ENCODE measurements at places on chromosomes 16 and 17.

DNA sequence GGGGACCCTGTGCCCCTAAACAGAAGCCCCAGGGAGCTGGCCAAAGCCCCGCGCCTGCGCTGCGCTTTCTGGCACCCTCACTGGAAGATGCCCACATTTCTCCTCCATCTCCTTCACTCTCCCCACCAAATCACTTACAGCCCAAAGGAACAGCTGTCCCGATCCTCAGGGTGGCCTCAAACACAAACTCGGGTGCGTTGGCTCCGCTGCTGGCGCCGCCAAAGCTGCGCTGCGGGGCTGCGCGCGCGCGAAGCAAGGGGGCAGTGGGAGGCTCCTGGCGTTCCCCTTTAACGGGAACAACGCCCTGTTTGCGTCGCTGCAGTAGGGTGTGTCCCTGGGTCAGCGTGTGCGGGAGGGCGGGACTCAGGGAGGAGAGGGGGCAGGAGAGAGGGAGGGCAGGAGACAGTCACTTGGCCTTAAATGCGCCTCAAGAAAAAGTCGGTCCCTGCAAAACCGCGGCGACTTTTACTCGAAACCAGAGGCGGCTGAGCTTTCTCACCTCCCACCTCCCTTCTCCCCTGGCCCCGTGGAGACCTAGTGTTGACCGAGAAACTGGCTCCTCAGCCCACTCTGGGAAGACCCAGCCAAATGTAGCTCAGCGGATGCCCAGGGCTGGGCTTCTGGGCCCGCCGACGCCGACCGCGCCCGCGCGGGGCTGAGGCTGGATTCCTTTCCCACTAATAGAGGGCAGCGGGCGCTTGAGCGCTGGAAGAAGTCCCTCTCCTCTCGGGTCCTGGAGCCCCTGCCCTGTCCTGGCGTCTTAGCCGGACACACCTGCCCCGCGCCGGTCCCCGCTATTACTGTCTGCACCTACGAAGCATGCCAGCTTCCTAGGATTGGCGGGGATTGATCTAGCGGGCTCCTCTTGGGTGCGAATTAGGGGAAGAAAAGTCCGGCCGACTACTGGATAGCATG lies 2.6 kb downstream of the PMP22 start:
- no peak for DNase-seq

DNA sequence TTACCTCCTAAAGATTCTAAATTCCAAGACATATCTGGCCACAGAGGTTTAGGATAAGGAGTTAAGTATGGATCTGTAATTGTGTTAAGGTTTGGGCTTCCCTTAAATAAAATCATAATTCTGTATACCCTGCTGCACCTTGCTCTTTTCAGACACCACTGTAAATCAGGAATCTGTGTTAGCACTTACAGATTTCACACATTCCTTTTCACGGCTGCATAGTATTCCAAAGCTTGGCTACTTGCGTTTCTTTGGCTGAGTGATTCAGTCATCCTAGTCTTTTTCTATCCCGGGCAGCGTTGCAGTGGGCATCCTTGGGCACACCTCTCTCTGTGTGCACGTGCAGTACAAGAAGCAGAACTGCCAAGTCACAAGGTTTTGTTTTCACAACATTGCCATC lies 105.8 kb downstream of the SOCS1 start:
- no peak for DNase-seq

DNA sequence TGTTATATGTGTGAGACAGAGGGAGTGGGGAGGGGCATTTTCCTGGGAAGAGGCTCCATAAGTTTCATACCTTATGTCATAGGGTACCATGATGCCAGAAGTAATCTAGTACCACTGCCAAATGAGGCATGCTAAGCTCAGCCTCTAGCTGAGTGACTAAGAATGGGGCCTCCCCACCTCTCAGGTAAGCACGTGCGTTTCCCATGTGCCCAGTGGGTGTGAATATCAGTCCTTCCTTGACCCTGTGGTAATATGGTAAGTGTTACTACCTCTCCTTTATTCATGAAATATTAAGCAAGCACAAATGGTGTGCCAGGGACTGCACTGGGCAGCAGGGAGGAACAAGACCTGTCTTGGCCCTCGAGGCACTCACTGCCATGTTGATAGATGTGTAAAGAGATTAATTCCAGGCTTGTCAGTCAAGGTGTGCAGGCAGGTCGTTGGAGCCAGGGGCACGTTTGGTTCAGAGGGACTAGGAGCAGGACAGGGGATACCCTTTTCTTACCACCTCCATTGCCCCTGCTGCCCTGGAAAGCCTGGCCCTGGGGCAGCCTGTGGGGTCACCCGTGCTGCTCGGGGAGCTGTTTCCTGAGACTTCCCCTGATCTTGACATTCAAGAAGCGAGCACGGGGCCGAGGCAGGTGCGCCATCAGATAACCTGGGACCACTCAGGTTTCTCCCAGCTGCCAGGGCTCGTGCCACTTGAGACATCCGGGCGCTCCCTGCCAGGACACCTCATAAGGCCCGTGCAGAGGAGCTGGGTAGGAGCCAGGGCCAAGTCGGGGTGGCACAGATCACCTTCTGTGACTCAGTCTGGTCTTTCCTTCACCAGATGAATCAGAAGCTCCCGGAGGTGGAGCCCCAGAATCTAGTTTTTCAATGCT lies 8.8 kb downstream of the RSAD1 start:
- DNase-seq, result no peak

- no peak for DNase-seq
These were observed 78.7 kb downstream of the GOSR1 start for GRCh38 chr17:30555942-30556341.

DNA sequence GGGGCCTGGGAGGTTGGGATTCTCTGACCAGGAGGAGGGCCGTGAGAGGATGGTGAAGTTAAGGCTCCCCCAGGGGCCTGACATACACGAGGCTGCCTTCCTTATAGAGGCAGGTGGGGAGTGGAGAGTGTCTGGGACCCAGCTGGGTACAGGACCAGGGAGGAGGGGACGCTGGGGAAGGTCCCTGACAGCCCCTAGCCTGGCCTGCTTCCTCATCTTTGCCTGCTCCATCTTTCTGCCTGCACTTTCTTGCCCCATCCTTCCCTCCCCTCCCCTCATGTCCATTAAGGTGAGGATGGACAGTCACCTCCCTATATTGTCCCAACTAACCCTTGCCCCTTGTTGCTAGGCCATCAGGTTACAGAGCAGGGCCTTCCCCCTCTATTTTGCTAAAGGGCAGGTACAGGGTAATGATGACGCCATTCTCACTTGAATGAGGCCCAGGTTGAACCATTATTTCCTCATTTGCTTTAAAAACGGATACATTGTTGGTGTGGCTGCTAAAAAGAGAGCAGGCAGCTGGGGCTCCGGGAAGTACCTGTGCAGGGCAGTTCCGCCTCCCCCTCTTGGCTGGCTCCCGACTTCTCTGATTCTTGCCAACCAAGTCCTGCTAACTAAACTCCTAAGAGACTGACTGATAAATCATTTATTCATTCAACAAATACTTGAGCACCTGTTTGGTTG lies 1.3 kb downstream of the C17orf99 start:
- DNase-seq, result no peak

DNA sequence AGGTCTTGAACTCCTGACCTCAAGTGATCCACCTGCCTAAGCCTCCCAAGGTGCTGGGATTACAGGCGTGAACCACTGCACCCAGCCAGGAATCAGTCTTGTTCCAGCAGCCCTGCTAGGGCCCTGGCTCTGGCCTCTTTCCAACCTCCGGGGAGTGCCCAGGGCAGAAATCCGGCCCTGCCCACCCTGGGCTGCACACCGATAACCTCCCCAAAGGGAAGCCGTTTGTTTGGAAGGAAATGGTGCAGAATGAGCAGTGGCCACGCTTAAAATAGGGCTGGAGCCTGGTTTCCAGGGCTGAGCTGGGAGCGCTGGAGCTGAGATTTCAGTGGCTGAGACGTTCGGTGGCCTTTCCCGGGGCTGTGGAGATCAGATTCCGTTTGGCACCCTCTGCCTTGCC lies 17.8 kb upstream of the EMP2 start:
- DNase-seq, result no peak

- DNase-seq, result no peak
These were observed 110.4 kb downstream of the MSI2 start for GRCh38 chr17:57366558-57367351.

DNA sequence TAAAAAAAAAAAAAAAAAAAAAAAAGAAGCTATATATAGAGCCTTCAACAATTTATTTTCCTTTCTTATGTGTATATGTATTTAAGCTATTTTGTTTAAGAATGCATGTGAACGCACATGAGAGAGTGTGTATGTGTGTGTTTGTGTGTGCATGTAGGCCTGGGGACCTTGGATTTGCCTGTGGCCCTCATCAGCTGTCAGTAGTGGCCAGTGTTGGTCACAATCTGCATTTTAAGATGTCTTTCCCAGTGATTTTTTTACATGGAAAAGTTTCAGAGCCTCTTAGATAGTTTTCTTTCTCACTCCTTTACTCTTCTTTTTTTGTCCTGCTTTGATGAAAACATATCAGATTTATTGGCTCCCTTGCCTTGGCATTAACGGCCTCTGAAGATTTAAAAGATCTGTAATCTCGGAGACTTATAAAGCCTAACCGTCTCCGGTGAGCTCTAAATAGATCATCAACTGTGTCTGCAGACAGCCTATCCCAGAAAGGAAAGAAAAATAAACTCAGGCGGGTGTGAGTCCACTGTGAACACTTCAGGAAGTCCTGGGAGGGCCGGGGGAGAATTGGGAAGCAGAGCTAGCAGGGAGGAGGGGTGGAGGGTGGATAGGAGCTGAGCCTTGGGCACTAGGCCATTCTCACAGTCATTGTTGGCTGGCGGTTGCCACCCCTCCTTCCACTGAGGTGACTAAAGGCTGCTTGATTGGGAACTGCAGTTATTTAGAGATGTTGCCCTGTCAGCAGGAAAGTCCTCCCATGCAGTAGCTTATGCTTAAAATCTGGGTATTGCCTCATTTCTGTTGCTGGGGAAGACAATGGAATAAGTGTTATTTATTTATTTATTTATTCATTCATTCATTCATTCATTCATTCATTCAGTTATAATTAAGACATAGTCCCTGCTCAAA lies 86.8 kb downstream of the WWP2 start:
- DNase-seq, result no peak

DNA sequence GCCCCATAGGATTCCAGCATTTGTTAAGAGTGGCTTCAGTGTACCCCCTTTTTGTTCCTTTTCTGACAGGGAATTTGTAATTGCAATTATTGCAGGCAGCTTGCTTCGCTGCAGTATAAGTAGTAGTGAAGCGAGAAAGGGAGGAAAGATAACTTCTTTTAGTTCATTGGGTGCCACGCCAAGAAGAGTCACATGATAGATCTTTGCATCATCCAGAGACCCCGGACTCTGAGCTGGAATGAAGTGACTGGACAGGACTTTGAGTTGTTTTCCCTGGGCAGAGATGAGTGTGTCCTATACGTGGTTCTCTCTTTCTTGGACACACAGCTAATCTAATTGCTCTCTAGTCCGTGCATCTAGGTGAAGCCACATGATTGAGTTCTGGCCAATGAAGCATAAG lies 44.8 kb upstream of the PMFBP1 start:
- no peak for DNase-seq

GRCh38 chr17:17078832-17079231 lies 36.6 kb downstream of the MPRIP start:
- DNase-seq, result no peak

Data from NCI-H510A treated with DMSO at 0.1 percent for 48 hours (cell line).